ENCODE measurements at places on chromosomes 5 and 9.

DNA sequence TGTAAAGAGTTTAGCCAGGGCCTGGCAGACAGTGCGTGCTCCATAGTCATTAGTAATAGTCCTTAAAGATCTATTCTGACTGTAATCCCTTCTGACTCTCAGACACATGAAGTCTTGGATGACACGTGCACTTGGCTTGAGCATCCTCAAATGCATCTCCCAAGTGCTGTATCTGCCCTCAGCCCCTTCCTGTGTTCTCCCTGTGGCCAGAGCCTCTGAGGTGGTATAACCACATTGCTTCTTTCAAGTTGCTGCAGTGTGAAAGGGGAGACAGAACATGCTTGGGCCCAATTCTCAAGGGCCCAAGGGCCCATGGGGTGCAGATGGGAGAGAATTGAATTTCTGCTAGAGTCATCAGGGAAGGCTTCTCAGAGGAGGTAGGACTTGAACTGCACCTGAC is 30.1 kb upstream of the HAND1 start:
- DNase-seq: no peak

DNA sequence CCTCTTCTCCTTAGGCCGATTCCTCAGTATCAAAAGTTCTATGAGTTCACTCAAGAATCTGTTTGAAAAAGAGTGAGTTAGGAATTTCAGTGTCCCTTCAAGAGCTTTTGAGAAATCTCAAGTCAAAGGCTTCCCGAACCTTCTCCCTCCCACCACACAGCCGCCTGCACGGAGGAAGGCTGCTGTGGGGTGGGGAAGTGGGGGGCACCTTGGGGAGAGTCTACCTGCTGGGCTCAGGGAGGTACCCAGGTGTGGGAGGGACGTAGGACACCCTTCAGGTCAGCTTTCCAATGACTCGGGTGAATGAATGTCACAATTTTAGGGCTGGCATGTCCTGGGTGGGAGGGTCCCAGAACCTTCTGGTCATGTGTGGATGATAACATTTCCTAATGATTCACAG is 17.5 kb downstream of the CXCL14 start:
- no peak for DNase-seq

DNA sequence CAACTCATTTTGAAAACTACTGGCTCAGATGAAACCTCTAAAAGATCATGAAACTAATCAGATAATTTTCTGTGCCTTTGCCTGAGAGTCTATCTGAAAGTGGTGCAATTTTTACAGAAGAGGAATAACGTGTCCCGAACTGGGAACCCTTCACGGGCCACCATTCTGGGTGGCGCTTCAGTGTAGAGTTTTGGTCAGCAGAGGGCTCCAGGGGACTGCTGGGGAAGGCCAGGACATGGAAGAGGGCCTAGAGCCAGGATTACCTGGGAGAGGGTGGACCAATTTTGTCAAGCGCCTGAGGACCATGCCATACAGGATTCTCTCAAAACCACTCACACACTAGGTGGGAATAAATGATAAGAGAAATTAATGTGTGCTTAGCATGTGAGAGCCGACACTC is 49.7 kb upstream of the PLEKHG4B start:
- DNase-seq: no peak

DNA sequence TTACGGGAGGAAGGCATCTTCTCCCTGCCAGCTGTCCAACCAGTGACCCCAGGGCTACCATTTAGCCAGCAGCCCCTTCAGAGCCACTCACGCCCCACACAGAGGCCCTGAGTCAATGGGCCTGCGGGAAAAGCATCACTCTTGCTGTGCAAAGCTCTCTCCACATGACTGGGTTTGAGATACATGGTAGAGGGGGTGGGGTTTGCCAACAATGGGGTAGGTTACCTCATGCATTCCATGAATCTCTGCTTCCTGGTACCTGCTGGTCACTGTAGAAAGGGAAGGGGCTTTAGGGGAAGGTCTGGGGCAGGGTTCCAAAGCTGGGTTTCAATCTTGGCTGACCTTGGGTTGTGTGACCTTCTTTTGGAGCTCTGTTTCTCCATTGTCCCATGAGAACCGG is 22.9 kb upstream of the TTLL11 start:
- DNase-seq: no peak

DNA sequence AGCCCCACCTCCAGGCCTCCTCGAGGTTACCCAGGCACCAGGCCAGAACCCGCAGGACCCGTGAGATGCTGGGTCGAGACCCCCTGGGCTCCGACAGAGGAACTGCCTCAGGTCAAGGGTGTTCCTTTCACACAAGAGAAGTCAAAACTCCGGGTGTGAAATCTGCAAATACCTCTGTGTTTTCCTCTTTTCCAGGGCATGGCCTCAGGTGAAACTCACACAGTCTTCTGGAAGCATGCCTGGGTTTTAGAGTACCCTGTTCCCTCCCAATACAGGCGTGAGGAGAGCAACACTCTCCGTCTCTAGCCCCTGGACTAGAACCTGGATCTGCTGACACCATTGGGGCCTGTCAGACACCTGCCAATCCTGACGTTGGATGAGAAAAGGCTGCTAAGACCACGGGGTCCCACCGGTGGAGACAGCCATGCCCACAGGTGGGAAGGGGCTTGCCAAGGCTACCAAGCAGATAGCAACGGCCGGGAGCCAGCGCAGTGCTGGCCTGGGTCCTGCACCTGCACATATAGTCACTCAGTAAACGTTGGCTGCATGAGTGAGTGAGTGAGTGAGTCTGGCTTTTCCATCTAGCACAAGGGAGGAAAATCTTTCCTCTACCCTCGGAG is 182.0 kb upstream of the PPP1R26 start:
- no peak for DNase-seq

DNA sequence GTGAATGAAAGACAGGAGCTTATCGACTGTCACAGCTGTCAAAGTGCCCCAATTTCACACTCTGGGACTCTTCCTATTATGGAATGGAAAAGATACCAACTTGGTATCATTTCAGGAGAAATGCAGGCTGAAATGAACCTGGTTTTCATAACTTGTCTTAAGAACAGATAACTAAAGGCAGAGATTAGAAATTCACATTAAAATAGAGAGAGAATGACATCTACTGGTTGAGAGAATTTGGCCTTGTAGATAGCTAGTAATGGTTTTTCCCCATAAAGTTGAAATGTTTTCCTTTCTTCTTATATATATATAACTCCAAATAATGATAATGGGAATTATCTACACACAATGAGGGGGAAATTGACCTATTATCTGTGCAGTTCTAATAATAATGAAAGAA is 600.2 kb upstream of the CCNG1 start:
- no peak for DNase-seq

GRCh38 chr9:130264414-130265350 is 878 bp upstream of the HMCN2 start:
- no peak for DNase-seq

GRCh38 chr9:136920069-136920468 is 24.5 kb downstream of the FBXW5 start:
- DNase-seq: no peak

GRCh38 chr5:105508519-105508918 is 1945.9 kb upstream of the NUDT12 start:
- DNase-seq: no peak

DNA sequence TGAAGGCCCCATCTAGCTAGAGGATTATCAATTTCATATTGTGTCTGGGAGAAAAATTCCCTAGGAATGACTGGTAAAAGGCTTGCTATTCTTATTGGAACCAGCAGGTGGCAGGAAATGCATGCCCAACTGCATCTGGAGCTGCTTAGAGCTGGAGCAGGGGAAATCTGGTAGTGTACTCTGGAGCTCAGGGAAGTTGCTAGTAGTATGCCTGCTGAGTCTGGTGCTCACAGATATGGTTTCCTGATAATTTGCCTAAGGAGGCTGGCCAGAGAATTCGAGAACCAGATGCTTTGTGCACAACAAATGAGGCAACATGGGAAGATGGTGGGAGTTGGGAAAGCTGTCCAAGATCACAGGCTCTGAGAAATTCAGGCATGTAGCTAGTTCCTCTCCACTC is 53.7 kb downstream of the G3BP1 start:
- DNase-seq: peak; percentile 13

DNA sequence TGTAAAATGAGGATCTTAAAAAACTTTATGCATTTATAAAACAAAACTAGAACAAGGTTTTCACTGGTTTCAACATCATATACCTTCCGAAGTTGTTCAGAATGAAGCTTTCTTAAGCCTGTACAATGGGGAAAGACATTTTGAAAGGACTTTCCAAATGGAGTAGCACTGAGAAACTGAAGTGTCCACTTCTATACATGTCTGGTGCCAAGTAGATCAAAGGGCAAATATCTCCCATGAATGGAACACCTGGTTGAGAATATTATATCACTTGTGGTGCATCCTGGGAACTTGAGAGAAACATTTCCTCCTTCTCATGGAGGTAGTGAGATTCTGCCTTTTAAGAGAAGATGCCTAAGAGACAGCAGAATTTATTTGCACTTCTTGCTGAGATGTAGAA is 182.1 kb upstream of the ACTBL2 start:
- no peak for DNase-seq

- DNase-seq: no peak
Observed at GRCh38 chr5:141382469-141383294, at the start of gene PCDHGA7. PCDHGA7 (plus strand) TSS chr5:141382742; CDS start chr5:141382900, 158 bp downstream.

DNA sequence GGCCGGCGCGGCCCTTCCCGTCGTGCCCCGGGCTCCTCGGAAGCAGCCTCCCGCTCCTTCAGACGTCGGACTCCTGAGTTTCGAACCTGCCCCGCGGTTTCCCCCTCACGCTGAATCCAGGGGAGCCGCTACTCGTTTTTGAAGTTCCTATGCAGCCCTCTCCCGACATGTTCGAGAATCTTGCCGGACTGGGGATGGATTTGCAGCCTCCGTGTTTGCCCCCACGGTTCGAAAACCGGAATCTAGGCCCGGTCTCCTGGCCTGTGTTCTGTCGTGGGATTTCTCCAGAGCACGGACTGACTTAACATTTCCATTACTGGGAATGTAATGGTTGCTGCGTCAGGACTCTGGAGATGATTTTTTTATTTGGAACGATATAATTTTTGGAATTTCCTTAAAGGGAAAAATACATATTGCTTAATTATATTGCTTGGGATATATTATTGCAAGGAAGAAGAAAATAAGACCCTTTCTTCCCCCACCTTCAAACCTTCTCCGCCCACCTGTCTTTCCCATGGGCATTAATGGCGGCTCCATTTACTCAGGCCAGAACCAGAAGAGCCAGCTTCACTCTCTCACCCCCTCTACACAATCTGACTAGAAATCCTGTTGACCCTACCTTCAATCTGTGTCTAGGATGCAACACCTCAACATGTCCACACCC is 8.5 kb upstream of the MGAT1 start:
- no peak for DNase-seq

All from frontal cortex (tissue), 4 donors.